ENCODE measurements at places on chromosomes 11 and 22. TPM values are rescaled to one million over a fixed set of nuclear protein-coding genes. Genes with fewer than 3 reads are reported as not detected.

The BAIAP2L2 gene
- 0.69 TPM for total RNA-seq

The DBX1 gene
- total RNA-seq: not detected

The VWA5A gene
- total RNA-seq: 38.1 TPM

The PAMR1 gene
- total RNA-seq: 7.2 TPM

The TMEM191B gene
- total RNA-seq: 7.2 TPM

The SAA2 gene
- total RNA-seq: not detected

The DGAT2 gene
- total RNA-seq: 7.2 TPM

The MMP7 gene
- not detected for total RNA-seq

The ZNF202 gene
- 19.4 TPM for total RNA-seq

The ZBTB44 gene
- total RNA-seq: 88.1 TPM

The RAB39A gene
- total RNA-seq: 27.0 TPM

The NEFH gene
- total RNA-seq: 4.4 TPM

The UBQLN3 gene
- 0.46 TPM for total RNA-seq

Measured in diencephalon (tissue), 1 donor.